Left lung (tissue), 14 donors: ENCODE measurements at places on chromosomes 12 and 14. TPM values are rescaled to one million over a fixed set of nuclear protein-coding genes. Genes with fewer than 3 reads are reported as not detected.

Gene SMCO2
- polyA plus RNA-seq: 0.60 TPM

GRCh38 chr14:73757876-73758391 is 43.8 kb upstream of the PNMA1 start:
- DNase-seq: no peak

Gene CLEC4D
- 0.91 TPM for polyA plus RNA-seq

- no peak for DNase-seq
These were observed 925.9 kb downstream of the GALC start for GRCh38 chr14:87067061-87067460.

DNA sequence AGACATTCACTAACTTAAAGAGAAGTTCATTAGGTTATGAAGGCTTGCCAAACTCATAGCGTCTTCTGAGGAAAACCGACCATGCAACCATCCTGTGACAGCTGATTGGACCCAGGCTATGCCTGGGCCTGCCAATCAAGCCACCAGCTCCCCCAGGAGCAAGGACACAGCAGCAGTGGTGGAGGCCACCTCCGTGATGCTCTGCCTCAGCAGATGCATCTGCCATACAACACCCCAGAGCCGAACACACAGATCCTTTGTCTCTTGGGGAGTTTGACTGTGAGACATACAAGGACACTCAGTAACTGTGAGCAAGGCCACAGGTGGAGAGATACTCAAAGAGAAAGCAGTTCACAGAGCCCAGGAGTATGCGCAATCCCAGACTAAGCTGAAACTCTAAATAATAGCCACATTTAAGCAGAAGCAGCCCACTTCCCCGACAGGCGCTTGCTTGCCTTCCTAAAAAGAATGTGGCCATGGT is 10.0 kb upstream of the CNIH1 start:
- no peak for DNase-seq

DNA sequence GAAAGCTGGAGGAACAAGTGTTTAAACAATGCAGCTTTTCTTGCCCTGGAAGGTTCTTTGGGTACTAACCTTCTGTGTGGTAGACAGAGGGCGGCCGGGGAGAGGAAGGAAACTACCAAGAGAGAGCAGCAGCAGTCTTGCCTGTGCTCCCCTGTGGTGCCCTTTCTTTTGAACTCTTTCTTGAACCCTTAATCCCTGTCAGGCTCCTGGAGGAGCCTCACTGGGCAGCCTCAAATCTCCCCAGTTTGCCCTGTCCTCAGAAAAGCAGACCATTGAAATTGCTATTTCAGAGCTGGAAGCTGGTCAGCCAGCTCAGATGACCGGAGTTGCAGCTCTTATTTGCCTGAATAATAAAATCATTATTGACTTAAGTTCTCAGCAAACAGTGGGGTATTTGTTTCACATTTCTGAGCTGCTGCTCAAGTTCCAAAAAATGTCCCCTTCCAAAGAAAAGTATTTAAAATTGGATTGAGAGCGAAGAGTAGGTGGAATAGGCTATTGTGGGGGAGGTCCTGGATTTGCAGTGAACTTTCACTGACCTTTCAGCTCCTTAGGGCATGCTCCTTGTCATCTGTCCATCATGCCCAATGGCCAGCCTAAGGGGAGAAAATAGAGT is 42.1 kb upstream of the RNASE3 start:
- no peak for DNase-seq

Gene INHBC
- polyA plus RNA-seq: 0.17 TPM

- DNase-seq: no peak
These were observed 740 bp upstream of the PRPF40B start for GRCh38 chr12:49622501-49623141.

GRCh38 chr12:19005257-19005801 is 124.2 kb upstream of the PLEKHA5 start:
- DNase-seq: no peak

DNA sequence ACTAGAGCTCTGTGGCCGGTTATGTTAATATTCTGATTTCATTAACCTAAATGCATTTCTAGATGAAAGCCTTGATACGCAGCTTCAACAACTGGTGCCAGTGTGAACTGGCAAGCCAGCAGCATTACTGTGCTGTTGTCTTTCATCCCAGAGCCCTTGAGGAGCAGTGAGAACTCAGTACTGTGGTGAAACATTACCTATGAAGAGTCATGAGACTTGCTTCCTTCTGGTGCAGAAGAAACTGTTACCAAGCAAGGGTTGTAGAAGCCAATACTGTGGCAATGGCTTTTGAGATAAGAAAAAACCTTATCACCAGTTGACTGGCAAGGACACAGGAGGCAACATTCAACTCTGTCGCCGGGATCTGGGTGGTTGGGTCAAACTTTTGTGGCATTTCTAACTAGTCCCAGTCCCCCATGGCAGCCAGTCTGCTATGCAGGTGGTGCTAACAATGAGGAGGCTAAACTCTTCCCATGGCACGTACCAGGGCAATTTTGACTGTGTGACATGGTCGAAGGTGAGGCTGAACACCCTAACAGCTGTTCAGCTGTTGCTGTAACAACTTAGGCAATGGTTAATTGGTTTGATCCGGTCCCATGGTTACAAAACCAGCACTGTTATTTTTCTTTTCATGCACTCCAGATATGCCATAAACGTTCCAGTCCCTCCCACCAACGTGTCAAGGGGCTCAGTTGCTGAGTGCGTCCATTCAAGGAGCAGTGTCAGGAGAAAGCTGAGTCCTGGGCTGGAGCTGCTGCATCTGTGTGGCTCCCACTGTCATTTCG is 12.6 kb upstream of the LGALS3 start:
- DNase-seq: no peak

DNA sequence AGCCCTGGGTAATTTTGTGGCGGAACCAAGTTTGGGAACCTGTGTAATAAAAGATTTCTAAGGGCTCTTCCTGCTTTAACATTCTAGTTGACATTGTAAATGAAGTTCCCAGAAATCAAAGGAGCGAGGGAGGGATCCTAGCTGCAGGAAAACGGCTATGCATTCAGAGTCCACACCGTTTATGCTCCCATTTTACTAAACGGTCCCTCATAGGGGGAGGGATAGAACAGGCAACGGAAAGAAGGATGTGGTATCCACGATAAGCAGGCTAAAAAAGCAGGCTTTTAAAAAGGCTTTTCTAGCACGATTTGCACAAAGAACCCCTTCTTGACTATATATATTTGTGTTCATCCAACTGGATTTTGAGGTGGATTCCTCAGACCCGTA is 559 bp downstream of the SYNJ2BP start:
- DNase-seq: no peak

Gene NANOG
- 0.36 TPM for polyA plus RNA-seq

GRCh38 chr12:131943389-131943788 is 6.4 kb upstream of the EP400 start:
- no peak for DNase-seq

GRCh38 chr14:68506645-68507419 is 286.0 kb downstream of the ZFP36L1 start:
- DNase-seq: no peak

GRCh38 chr12:97148941-97149559 is 242.0 kb downstream of the NEDD1 start:
- DNase-seq: peak; percentile 63

DNA sequence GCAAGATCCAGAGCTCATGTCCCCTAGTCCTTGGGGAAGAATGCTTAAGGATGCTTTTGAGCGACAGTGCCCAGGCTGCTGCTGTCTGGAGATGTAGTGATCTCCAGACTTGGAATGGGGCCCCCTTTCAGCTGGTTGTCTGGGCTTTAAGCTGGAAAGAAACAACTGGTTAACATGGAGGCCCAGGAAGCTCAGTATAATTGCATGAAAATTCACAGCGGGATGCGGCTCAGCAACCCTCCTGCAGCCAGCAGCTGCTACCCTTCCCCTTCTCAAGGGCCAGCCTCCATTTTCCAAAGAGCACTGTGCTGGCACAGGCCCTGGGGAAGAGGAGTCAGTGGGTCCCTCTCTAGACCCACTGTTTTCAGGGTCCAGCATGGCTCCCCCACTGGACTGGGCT is 26.3 kb downstream of the RAB35 start:
- no peak for DNase-seq

- no peak for DNase-seq
These were observed 9.4 kb upstream of the KIF26A start for GRCh38 chr14:104128981-104129380.

Gene GPR68
- polyA plus RNA-seq: 3.1 TPM

GRCh38 chr12:64621257-64621942 is 11.1 kb downstream of the RASSF3 start:
- no peak for DNase-seq
